Ascending aorta (tissue), 2 donors: ENCODE measurements at places on chromosomes 1 and 21.

DNA sequence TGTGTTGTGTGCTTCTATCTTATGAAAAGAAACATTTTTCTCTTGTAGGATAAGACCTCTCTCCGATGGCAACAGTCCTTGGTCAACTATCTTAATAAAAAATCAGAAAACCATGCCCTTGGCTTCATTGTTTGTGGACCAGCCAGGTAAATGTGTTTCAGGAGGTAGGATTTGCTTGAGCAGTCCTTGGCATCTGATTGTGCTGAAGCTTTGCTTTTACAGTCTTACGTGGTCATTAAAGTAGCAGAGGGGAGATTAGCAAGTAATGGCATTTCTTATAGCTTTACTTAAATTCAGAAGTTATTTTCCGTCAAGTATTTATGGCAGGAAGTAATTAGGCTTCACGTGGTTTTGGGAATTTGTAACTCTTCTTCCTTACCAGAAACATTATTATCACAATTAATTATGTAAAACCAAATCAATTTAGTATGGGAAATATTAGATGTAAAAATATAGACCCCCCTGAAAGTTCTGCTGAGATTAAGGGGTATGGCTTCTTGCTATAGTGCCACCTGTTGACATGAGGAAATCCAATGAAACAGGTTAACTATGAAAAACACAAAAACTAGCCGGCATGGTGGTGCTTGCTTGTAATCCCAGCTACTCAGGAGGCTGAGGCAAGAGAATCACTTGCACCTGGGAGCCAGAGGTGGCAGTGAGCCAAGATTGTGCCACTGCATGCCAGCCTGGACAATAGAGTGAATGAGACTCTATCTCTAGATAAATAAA, 49.0 kb downstream of the MAP3K21 start:
- no peak for DNase-seq

DNA sequence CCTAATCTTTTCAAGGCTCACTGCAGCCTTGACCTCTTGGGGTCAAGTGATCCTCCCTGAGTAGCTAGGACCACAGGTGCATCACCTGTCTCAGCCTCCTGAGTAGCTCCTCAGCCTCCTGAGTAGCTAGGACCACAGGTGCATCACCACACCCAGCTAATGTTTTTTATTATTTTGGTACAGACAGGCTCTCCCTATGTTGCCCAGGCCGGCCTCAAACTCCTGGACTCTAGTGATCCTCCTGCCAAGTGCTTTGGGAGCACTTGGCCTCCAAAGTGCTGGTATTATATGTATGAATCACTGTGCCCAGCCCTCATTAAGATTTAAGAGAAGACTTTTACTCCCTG, 58.5 kb upstream of the S1PR1 start:
- DNase-seq: no peak

DNA sequence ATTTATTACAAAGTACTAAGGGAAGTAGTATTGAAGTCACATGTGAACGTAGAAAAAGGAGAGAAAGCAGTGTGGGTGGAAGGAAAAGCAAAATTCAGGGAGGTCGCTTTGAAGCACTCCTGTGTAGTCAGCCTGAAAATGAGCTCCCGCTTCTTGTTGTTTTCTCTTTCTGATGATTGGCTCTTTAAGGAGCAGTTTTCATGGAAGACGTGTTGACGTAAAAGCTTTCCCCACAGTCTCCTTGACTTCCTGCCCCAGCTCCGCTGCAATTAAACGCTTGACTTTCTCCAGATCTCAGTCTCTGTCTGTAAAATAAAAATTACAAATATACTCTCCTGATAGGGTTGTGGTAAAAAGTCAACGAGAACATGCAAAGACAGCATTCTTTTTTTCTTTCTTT, 661.5 kb upstream of the ZP4 start:
- no peak for DNase-seq

GRCh38 chr1:155919801-155920200, 8.7 kb upstream of the RIT1 start:
- DNase-seq: no peak

DNA sequence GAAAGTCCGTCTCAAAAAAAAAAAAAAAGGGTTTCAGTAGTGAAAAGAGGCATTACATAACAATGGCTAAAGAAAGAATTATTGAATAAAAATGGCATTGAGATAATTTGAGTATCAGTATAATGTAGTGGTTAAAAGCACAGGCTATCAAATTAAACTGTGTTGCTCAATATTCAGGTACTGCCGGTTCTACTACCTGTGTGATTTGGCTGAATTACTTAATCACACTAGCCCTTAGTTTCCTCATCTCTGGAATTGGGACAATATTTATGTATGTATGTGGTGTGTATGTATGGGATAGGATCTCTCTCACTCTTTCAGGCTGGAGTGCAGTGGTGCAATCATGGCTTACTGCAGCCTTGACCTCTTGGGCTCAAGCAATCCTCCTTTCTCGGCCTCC, 56.1 kb upstream of the TEKT2 start:
- no peak for DNase-seq

GRCh38 chr1:55190109-55190508, 25.1 kb downstream of the USP24 start:
- no peak for DNase-seq

DNA sequence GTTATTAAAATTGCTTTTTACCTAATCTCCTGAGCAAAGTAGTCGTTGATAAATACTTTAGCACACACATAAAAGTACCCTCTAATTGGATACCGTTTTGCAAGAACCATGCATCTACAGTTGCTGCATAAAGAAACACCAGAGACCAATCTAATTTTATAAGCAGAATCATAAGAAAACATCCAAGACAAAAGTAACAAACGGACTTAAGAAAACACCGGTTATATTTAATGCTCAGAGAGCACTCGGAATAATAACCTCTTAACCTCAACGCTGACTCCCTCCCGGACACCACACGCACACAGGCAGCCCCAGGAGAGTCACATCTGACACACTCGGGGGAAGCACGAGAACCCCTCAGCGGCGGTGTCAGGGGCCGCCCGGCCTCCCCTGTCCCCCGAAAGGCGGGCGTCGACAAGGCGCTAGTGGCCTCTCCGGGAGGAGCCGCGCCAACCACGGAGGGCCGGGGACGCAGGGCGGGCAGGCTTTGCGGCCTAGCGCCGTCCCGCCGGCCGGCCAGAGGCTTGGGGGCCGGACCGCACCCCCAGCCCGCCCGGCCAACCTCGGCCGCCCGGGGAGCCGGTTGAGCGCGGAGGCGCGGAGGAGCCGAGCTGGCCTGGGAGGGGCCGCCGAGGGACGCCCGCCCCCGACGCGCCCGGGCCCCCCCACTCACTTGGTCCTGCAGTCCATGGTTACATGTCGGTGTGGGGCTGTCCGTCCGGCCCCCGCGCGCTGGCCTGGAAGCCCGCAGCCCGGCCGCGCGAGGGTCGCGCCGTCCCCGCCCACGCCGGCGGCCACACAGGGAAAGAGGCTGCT, 606 bp downstream of the DENND1B start:
- no peak for DNase-seq

DNA sequence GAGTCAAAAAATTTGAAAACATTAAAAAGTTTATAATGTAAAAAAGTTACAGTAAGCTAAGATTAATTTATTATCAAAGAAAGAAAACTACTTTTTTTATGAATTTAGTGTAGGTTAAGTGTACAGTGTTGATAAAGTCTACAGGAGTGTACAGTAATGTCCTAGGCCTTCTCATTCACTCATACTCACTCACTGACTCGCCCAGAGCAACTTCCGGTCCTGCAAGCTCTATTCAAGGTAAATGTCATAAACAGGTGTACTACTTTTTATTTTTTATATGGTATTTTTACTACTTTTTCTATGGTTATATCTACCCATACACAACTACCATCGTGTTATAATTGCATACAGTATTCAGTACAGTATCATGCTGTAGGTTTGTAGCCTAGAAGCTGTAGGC, 49.6 kb downstream of the TBX19 start:
- DNase-seq: no peak

DNA sequence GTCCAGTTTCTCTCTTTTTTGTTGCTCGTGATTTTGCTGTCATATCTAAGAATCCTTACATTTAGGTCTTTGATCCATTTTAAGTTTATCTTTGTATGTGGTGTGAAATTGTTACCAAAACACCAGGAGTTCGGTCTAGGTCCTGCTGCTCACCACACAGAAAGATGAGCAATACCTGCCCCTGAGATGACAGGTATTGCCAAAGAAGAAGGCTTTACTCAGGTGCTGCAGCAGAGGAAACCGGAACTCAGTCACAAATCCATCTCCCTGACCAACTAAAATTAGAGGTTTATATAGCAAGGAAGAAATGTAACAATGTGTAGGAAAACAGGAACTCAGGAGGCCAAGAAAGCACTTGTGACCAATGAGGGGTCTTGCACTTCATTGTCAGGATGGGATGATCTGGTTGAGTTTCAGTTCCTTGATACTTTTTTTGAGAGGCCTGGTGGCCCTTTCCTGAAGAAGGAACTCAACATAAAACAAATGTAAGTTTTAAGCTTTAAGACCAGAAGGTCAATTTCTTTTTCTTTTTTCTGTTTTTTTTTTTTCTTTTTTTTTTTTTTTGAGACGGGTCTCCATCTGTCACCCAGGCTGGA, 16.5 kb upstream of the SETDB1 start:
- DNase-seq: no peak

GRCh38 chr1:101278238-101278637, 41.4 kb downstream of the S1PR1 start:
- no peak for DNase-seq
